Activated effector memory CD4-positive, alpha-beta T cell treated with Interleukin-2 at 50 U/mL for 16 hours (primary cell): ENCODE measurements at places on chromosomes 3 and 15.

GRCh38 chr3:164507886-164508285 lies 570.4 kb downstream of the SI start:
- no peak for DNase-seq

DNA sequence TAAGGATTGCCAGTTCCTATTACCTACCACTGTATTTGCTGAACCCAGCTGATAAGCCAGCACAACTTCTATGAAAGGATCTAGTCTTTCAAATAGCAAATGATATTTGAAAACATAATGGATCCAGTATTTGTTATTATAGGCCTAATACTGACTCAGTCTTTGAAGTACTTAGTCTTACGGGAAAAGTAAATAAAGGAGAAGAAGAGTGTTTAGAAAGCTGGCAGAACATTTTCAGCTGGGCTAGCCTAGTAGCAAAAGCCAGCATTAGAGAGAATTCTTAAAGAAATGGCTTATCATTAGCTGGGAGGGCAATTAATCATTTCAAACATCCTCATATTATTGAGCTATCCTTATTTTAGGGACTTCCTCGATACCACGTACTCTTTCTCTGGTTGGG lies 101.4 kb upstream of the GOLIM4 start:
- no peak for DNase-seq

- DNase-seq = no peak
These were observed 103.2 kb downstream of the RYK start for GRCh38 chr3:134147411-134147810.

DNA sequence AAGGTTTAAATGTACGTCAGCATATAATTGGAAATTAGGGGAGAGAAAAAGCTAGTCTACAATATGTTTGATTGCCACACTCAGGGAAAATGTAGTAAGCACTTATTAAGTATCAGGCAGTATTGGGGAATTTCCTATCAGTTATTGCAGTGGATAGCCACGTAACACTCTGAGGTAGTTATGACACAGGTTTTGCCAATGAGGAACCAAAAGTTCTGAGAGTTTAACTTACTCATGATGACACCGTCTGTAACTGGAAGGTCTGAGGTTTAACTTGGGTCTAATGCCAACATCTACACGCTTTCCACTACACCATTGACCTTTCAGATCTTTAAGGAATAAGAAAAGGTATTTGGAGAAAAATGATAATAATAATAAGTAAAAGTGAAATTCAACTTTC lies 89.5 kb downstream of the ZMAT3 start:
- no peak for DNase-seq

DNA sequence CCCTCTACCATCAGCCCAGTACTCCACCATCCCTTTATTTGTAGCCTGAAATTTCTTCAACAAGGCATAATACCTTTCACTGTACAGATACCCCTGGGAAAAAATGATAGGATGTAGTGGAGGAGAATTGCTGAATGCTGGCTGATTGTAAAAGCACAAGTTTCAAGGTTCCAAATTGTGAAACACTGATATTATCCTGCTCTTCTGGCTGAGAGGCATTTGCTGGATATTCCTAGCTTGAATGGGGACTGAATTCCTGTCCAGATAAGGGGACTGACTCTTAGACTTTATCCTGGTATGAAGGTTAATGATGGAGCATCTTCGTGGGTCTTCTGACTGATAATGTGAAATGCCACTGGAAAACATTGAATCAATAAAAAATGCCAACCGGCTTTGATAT lies 9.0 kb upstream of the C3orf85 start:
- no peak for DNase-seq

DNA sequence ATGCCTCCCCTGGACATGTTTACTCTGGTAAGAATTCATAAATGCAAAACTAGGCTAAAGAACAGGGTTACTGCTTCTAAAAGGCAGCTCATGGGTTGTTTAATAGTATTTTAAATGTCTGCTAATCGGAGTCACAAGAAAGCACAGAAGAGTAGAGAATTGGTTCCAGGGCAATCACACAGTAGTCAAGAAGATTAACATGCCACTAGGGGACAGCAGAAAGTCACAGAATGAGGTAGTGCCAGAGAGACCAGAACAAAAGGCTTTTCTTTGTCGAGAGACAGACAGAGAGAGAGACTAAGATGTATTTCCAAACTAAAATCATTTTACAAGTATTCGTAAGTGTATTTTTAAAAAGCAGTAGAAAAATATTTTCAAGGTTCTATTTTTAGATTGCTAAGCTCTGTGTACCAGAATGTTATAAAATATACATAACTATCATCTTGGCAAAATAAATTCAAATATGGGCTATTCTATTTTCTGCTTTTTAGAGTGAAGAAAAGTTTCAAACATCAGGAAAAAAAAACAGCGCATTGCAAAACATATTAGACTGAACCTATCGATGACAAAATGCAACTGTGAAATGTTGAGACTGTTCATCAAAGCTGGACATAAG lies 78.3 kb upstream of the CDIN1 start:
- DNase-seq = no peak

DNA sequence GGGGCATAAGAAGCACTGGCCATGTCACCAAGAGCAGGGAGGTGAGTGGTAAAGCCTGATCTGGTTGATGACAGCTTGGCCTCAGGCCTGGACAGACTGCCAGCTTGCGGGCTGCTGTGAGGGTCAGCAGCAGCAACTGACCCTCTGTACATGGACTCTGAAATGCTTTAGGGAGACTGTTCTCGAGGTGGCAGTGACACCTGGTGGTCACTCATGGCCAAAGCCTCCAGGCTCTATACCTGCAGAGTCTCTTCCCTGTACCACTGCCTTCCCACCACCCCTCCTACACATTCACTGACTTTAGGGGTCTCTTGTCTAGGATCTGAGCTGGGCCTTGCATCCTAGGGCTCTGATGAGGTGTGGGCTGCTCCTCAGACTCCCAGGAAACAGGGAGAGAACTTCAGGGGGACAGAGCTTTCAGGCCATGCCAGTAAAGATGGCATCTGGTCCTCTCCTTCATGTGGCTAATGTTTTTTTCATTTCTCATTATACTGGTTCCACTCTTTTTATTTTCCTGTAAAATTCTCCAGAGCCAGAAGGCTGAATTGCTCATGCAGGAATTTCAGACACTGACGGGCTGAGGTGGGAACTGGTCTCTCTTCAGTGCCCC lies 17.2 kb upstream of the TIMP4 start:
- DNase-seq = no peak

- no peak for DNase-seq
These were observed 220.0 kb downstream of the SV2B start for GRCh38 chr15:91320101-91320500.

- no peak for DNase-seq
These were observed 18.7 kb downstream of the ZNF148 start for GRCh38 chr3:125356140-125357026.

DNA sequence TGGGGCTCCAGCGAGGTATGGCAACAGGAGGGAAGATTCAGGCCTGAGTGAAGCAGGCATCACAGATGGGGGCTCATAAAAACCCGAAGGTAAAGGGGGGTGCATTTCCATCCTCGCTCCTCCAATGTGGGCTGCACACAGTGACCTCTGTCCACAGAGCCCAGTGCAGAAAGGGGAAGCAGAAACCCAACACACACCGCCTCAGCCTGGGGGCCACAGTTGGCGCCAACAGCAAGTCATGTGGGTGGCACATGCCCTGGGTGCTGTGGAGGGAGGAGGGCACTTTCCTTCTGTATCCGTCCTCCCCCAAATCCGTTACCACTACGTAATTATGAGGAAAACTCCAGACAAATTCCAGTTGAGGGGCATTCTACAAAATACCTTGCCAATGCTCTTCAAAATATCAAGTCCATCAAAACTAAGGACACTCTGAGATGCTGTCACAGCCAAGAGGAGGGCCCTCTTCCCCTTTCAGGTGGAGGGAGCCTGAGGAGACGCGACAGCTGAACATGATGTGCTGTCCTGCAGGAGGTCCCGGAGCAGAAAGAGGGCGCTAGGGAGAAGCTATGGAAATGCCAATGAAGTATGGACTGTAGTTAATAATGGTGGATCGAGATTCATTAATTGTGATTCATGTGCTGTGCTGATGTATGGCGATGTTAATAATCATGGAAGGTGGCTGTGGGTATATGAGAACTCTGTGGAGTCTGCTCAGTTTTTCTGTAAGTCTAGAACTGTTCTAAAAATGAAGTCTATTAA lies 16.4 kb downstream of the APBA2 start:
- DNase-seq = no peak

DNA sequence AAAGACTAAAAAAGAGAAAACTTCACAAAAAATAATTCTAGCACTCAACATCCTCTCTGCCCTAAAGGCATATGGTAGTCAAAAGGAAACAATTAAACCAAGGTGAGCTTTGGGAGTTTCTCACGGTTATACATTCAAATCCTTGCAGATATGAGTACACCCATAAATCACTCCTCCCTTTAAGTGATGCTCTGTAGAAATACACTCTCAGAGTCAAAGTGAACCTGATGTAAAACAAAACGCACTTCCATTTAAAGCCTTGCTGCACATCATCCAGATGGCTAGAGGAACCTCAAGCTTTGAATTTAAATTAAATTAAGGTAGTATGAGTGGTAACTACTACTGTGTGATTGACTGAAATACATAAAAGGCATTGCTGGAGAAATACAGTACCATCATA lies 36.0 kb upstream of the AADAC start:
- DNase-seq = no peak

- no peak for DNase-seq
These were observed 339.2 kb downstream of the EPHA3 start for GRCh38 chr3:89446593-89446992.

DNA sequence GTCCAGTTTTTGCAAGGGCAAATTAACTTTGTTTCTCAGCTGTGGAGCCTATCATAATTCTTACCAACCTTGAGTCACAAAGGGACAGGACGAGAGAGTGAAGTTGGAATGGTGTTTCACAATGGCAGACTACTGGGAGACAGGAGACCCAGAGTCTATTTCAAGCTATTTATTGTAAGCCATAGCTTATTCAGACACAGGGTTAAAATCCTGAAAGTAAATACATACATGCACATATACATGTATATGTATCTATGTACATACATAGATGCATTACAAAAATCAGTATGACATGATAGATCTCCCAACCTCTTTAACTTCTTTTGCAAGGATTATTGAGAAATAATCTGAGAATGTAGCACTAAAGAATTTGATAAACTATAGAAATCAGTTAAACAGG lies 86.3 kb downstream of the DNAJC13 start:
- no peak for DNase-seq

GRCh38 chr15:52492132-52492531 lies 36.5 kb downstream of the MYO5A start:
- no peak for DNase-seq

DNA sequence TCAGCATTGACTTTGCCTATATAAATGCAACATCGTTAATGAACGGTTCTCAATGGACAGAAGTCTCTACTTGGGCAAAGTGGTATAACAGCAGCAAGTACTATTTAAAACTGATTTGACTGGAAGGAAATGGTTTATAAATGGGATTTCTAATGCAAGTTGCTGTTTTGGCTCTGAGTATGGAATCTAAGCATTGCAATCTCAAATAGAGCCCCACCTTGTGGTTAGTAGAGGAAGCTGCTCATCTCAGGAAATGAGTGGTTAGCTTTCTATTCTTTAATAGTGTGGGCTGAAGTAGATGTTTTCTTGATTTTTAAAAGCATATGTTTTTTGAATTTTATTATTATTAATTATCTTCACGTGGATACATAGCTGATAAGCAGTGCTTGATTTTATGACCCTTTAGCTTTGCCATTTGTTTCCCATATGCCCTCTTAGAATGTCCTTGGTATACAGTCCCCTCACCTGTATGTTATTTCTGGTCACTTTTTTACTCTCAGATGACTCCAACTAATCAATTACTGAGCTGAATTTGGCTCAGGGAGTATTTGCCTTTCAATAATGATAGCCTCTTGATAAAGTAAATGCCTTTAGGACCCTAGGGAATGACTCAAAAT lies 67.1 kb downstream of the OXSM start:
- no peak for DNase-seq

- no peak for DNase-seq
These were observed 556.6 kb downstream of the FOXP1 start for GRCh38 chr3:71026634-71027578.

- DNase-seq = no peak
These were observed 248.3 kb downstream of the SLCO3A1 start for GRCh38 chr15:92101708-92102394.

DNA sequence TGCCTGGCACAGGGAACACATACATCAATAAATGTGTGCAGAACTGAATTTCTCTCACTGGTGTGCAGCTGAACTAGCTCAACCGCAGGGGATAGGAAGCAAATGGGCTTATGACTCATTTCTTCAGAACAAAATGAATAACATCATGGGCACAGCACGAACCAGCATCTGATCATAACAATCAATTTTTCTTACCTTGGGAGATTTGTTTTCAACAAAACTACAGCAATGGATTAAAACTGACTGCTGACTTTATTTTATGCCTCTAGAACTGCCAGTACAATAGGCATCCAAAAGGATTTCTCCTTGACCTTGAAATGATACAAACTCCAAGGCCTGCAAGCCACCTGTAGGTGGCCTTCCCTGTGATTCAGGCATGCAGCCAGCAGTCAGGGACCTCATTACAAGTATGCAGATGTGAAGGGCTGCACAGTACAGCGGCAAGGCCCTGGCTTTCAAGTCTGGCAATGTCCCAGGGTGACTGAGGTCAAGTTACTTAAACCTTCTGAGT lies 26.1 kb downstream of the TAMM41 start:
- DNase-seq = no peak

DNA sequence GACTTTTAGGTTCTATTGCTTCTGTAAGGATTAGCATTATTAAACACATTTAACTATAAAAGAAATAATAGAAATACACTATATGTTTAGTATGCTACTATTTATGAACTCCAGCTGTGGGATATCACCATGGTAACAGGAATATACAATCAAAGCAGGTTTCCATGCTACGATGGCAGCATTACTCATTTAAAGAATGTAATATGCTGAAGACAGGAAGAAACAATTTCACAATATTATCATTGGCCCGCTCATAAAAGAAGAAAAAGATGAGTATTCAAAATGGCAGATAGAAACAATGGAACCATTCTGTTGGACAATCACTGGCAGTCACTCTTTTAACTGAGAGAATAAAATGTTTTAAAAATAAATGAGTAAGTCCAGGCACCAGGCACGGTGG lies 153.4 kb downstream of the CBLB start:
- DNase-seq = no peak

DNA sequence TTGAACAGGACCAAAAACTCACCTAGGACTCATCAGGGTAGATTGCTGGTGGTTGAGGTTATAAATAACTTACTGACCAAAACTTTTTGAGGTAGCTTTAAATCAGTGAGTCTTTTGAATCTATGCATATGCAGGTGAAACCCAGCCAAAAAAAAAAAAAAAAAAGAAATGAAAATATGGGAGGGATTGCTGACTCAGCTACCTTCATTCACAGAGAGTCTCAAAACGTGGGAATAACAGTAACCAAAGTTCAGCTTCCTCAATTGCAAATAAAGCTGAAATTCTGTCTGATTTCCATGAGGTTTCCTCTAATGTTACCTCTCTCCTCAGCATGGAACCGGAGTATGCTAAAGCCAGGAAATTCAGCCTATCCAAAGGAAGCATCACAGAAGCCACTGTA lies 95.2 kb upstream of the SEMA6D start:
- DNase-seq = no peak

GRCh38 chr3:119497820-119498185 lies 544 bp upstream of the TIMMDC1 start:
- DNase-seq = no peak

GRCh38 chr3:44902628-44903027 lies 28.2 kb downstream of the TGM4 start:
- DNase-seq = no peak

GRCh38 chr3:157789162-157789561 lies 285.9 kb upstream of the VEPH1 start:
- DNase-seq = no peak
